ENCODE measurements at places on chromosomes 5 and 9.

- no peak for DNase-seq
Measured at GRCh38 chr5:165521816-165522610, 2016.6 kb downstream of the MAT2B start.

DNA sequence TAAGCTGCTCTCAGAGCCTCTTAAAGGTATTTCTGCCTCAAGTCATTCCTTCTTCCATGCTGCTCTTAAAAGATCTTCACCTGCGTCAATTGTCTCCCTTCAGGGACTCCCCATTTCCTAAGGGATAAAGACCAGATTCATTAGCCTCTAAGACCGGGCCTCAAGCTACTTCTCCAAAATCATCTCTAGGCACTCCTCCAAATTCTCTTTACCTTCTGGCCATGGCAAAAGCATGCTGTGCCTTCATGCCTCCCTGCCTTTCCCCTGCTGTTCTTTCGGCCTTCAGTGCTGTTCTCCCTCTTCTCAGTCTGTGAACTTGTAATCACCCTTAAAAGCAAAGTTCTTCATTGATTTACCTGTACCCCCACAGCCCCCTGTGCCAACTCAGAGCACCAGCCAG is 4.4 kb downstream of the TMOD1 start:
- no peak for DNase-seq

GRCh38 chr5:132484391-132484725 is 6.2 kb downstream of the IRF1 start:
- no peak for DNase-seq

GRCh38 chr9:13478639-13479038 is 199.1 kb upstream of the MPDZ start:
- no peak for DNase-seq

- no peak for DNase-seq
Measured at GRCh38 chr9:124964056-124964455, 23.2 kb upstream of the GOLGA1 start.

DNA sequence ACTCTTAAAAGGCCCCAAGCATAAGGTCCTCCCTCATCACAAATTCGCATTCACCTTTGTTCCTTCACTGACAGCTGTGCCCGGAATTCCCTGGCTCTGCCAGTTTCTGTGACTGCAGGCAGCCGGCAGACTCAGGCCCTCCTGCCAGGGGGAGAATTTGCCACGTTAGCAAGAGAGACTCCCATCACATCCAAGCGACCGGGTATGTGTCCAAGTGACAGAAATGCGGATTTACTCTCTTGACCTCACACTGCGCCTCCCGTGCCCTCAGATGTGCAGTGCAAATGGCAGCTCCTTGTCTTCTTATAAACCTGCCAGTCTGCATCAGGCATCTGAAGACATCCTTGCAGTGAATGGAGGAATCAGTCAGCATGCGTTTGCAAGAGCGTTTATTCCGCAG is 187.1 kb upstream of the WWC1 start:
- DNase-seq, result no peak

GRCh38 chr5:55363856-55364255 is 56.1 kb downstream of the MTREX start:
- DNase-seq, result no peak

- DNase-seq, result no peak
Measured at GRCh38 chr9:16221822-16222547, 648.5 kb downstream of the BNC2 start.

GRCh38 chr9:15132091-15132490 is 174.9 kb downstream of the TTC39B start:
- DNase-seq, result no peak

GRCh38 chr5:61228691-61229280 is 66.5 kb upstream of the SMIM15 start:
- DNase-seq, result peak; percentile 71

DNA sequence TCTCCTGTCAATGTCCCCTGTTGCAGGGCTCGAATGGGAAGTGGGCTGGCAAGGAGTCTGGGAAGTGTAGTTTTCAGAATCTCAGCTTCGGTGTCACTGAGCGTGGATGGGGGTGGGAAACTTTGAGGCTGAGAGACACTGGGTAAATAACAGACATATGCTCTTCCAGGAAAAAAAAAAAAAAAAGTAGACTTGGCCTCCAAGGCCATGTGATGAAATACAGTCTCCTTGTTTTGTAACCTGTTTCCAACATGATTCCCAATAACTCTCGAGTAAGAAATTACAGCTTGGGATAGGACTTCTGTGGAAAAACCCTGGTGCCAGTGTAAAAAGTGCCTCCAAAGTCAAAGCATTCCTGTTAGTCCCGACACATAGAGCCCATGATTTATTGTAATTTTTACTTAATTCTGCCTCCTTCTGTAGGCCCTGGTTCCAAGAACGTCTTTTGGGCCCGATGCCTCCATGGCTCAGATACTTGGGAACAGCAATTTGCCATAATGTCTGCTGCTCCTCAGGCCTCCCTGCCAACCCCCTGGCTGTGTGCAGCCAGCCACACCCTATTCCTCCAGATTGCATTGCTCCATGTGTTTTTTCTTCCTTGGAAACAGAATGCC is 119.5 kb upstream of the TNC start:
- no peak for DNase-seq

DNA sequence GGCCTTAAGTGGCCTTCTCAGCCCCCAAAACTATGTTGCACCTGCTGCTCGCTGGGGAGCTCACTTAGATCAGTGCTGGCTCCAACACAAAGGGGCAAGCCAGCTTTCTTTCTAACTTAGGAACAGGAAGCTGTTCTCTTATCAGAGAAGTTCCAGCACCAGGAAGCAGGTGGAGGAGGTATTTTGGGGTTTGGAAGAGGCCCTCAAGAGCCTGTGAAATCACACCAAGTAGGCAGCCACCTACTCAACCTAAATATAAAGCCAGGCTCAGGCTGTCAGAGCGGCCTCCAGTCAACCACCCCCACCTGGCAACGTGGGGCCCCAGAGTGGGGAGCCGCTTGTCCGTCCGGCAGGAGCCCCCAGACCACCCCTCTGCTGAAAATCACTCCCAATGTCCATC is 152.8 kb downstream of the OLFM1 start:
- DNase-seq, result no peak

- peak; percentile 78 for DNase-seq
Measured at GRCh38 chr9:108473209-108474112, 382.3 kb downstream of the ACTL7B start.

DNA sequence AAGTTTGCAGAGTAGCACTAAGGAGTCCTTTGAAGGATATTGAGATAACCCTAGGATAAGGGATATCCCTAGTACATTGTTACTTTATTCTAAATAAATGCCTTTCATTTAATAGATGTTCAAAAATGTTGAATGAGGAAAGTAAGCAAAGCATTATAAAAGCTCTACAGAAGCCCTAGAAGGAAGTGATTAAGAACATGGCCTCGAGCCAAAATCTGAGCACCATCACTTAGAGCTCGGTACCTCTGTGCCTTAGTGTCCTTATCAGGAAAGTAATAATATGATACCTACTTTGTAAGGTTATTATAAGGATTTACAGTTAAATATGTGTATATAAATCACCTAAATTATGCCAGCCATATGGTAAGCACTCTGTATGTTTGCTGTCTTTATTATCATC is 242.6 kb downstream of the KIAA0825 start:
- no peak for DNase-seq

GRCh38 chr9:106693558-106693957 is 169.4 kb upstream of the ZNF462 start:
- DNase-seq, result no peak

DNA sequence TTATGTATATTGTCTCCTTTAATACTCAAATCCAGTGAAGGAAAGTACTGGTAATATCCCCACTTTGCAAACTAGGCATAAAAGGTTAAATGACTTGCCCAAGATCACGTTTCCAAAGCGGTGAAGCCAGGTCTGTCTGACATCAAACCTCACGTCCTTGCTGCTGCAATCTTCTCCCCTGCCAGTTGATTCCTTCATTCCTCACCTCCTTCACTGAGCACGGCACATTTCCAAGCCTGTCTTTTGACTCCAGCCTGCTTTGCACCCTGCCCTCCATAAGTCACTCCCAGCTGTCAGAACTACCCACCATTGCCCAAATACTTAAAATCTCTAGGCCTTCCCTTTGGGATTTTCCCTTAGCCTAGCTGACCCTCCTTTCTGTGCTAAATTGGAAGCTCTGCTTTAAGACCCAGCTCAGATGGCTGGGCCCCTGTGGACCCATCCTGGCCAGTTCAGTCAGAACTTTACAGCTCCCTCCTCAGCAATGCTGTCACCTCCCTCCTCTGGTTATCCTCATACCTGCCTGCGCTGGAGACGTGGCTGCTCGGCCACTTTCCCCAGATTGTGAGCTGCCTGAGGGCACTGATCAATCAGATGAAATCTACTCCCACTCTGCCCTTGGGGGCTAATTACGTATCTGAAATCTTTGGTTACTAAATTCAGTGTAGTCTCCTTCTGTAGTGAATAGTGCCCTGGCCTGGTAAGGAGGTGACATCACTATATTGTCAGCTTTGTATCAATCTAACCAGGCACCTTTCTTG is 51.2 kb downstream of the SLC36A1 start:
- DNase-seq, result no peak

DNA sequence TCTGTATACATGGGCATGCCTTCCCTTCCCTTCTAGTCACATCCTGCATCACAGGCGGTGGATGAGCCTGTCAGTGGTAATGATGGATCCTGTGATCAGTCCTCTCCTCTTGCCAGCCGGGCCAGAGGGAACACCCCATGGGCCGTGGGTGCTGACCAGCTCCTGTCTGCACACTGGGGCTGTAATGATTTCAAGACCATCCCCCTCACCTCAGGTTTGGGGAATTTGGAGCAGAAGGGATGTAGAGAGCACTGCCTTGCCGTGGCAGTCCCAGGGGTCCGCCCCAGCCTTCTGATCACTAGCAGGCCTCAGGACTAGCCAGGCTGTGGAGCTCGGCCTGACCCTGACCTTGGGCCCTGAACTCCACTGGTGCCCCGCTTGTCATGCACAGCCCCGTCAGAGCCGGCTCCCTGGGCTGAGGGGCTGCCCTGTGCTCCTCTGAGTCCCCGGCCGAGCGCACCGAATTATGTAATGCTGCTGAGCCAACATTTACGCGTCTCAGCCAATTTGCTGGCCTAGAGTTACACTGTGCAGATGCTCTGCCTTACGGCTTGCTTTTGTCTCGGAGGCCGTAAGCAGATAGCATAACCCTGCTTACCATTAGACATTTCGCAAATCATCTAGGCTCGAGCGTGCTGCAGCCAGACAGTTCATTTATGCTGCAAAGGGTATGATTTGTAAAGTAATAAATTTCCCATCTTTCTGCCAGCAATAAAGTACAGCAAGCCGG is 155.3 kb downstream of the MACROH2A1 start:
- no peak for DNase-seq

DNA sequence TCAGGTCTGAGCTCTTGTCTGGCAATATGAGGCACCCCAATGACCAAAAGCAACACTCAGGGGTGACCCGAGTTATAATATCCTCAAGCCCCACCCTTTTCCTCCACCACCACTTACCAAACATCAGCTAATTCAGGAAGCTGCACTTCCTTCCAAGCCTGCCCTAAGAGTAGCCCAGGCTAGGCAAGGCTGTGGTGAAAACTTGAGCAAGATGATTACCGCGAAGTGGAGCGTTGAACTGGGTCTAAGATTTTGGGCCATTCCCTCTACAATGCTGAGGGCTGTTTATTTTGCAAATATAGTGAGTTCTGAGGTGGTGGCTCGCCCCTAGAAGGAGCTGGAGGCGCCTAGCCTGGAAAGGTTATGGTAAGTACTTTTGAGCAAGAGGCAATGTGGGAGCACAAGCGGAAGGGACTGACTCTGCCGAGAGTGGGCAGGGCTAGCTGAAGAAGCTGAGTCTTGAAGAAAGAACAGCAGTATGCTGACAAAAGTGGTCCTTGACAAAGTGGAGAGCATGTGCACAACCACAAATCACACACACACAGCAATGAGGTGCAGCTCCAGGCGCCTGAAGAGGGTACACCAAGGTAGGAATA is at the start of gene HK3:
Gene HK3 (minus strand): TSS at position 51 of the 596 bp plus-strand sequence. CDS start 3,187 bp downstream, outside the sequence.
- DNase-seq, result no peak

DNA sequence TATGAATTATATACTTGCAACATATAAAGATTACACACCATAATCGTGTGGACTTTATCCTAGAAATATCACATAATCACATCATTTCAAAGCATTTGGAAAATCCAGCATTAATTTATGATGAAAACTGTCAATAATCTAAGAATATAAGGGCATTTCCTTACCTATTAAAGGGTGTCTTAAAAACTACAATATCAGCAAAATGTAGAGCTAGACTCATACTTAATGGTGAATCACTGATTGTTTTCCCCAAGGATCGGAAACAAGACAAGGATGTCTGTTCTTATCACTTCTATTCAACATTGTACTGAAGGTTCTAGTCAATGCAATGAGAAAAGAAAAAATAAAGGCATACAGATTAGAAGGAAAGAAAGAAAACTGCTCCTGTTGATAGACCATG is 8.0 kb upstream of the SREK1 start:
- no peak for DNase-seq

DNA sequence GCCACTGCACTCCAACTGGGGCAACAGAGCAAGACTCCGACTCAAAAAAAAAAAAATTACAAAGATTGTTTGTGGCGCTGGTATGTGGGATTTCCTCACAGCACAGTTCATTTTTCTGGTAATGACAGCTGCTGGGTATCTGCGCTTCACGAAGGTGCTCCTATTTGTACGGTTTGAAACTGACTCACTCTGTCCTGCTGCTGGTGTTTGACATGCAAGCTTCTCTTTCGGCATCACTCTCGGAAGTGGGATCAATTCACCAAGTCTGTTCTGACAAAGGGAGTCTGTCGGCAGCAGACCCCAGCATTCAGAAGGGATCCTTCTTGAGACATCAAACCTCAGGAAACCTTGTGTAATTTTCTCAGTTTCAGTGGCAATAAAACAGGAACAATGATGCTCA is 26.3 kb downstream of the MAML1 start:
- no peak for DNase-seq

DNA sequence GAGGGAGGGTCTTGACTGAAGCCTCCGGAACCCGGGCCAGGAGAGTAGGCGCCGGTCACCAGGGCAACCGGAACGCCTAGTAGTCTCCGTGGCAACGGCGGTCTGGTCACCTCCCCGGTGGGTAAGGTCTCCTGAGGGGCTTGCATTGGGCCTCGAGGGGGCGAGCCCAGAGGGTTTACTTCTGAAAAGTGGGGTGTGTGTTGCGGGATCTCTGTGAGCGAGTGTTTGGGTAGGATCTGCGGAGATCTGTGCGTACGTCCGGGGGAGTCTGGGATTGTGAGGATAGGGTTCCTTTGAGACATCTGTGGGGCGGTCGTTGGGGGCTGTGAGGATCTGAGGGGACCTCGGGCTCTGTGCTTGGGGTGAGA is at the start of gene FAM221B:
Gene FAM221B (minus strand): TSS at position 17 of the 368 bp plus-strand sequence. CDS start 2,571 bp downstream, outside the sequence.
- no peak for DNase-seq

DNA sequence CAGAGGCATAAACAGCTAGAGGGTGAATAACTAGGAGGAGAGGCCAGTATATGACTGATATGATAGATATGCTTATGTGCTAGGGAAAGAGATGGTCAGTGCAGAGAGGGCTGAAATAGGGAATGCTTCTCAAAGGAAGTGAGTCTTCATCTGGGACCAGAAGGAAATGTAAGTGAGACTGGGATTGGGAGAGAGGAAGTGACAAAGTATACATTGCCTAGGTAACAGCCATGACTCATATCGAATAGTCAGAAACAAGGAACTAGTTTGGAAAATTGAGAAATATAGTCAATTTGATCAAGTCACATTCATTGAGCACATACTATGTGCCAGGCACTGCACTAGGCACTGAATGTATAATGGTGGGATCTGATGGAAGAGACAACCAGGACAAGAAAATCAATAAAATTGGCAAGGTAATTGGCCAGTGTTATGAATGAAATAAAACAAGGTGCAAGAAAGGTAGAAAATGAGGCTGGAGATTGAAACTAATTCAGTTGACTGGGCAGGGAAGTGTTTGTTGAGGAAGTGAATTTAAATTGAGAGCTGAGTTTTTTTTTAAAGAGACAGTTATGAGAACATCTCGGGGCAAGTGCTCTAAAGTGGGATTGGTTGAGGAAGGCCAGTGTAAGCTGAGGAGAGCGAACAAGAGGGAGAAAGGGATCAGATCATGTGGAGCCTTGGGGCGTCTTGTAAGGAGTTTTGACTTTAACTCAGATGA is 4.3 kb downstream of the ERAP2 start:
- DNase-seq, result peak; percentile 78
